Activated T-cell treated with anti-CD3 and anti-CD28 coated beads, Interleukin-2, amount 50 U/mL, for 4 hours (primary cell): ENCODE measurements at places on chromosomes 6 and 20. TPM values are rescaled to one million over a fixed set of nuclear protein-coding genes. Genes with fewer than 3 reads are reported as not detected.

The GTF2H4 gene
- total RNA-seq, result 69.6 TPM

The ABHD16B gene
- total RNA-seq, result not detected

The MEI4 gene
- total RNA-seq, result not detected

The AFG1L gene
- 4.8 TPM for total RNA-seq

The TUBB2B gene
- total RNA-seq, result 0.61 TPM

The WFDC10A gene
- total RNA-seq, result not detected

The ZSCAN16 gene
- total RNA-seq, result 4.7 TPM

The ULBP2 gene
- total RNA-seq, result 0.87 TPM

The BACH2 gene
- total RNA-seq, result 118 TPM

DNA sequence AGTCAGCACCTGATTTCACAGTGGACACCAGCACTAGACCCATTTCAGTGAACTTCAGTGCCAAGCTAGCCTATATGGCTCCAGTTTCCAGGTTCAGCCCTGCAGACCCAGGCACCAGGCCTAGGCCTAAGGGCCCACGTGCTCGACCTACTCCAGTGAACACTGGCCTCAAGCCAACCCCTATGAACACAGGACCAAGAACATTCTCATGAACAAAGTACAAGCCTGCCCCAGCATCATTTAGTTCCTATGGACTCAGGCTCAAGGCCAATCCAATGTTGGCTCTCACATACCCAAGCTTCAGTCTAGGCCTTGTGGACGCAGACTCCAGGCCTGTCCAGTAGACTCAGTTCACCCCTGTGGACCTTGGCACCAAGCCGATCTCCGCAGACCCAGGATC lies 385.5 kb downstream of the DHX35 start:
- DNase-seq, result no peak

- DNase-seq, result no peak
Measured at GRCh38 chr6:93235775-93236174, 183.6 kb downstream of the EPHA7 start.

DNA sequence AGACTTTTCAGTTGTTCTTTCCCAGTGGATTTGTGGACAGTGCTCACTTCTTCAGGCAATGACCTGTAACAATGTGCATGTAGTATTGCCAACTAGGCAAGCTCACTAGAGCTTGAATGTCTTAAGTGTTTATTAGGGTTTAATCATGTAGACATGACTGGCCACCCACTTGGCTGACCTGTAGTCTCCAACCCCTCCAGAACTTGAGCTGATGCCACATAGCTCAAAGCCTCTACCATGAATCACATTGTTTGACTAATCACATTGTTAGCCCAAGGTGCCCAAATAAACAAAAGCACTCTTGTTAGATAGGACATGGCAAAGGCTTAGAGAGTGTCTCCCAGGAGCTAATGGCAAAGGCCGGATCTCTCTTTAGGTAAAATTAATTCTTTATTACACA lies 272.7 kb downstream of the GRIK2 start:
- DNase-seq, result no peak

DNA sequence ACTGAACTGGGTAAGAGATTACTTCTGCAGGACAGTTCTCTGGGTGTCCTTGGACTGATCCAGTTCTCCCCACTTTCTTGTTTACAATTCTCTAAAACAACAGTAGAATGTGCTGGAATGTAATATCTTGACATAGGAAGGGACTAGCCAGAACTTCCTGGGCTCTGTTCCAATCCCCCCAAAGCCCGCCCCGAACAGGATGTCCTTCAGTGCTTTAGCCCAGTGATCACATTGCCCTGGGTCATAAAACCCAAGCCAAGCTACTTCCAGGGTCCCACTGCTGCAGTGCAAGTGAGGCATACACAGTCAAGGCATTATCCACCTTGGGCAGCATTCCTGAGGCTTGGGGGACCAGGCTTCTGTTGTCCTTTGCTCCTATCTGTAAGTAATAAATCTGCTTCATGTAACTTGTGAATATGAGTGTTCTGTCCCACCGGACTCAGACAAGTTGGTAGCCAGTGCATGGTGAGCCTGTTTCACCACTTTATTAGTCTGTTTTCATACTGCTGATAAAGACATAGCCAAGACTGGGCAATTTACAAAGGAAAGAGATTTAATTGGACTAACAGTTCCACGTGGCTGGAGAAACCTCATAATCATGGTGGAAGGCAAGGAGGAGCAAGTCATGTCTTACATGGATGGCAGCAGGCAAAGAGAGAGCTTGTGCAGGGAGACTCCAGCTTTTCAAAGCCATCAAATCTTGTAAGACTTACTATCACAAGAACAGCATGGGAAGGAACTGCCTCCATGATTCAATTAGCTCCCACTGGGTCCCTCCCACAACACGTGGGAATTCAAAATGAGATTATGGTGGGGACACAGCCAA lies 23.5 kb downstream of the FITM2 start:
- DNase-seq, result no peak

GRCh38 chr20:576156-576555 lies 32.6 kb upstream of the CSNK2A1 start:
- no peak for DNase-seq

GRCh38 chr20:61662968-61663331 lies 402.7 kb downstream of the TAF4 start:
- DNase-seq, result no peak

DNA sequence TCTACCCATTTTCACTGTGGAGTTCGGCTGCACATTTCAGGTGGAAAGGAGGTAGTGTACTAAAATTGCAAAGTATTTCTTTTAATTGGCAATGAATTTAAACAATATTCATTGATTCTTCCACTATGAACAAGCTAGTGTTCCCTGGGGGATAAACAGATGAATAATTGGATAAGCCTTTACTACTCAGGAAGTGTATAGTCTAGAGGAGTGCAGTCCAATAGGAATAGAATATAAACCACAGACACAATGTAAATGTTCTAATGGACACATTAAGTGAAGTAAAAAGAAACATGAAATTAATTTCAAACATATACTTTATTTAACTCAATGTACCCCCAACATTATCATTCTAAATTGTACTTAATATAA lies 28.7 kb downstream of the SGK1 start:
- DNase-seq, result no peak

DNA sequence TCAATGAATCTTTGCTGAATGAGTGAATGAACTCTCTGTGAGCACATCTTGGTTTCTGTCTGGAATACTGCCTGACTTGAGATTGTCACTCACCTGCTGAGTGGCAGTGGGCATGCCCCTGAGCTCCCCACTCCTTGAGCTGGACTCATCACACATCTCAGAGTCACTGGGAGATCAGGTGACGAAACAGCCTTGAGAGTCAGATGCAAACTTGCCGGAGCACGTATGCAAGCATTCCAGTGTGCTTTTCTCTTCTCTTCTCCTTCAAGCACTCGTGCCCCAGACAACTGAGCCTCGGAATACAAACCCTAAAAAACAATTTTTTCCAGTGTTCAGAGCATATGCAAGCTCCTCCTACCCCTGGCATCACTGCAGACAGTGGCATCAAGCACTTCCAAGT lies 9.4 kb upstream of the BMP7 start:
- DNase-seq, result no peak

DNA sequence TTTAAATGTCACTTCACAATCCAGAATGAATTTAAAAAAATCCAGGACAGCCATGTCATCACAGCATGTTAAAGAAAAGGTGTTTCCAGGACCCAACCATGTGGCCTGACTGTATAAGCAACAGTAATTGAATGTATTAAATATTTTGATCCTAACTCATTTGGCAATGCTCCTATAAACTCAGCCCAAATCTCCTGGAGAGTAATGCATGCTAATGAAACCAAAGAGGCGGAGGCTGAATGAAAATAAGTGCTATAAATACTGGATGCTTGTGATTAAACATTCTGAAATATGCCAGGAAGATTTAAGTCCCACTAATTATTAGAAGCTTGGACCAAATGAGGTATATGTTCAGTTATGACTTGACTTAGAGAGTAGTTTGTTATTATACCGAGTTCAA lies 486.8 kb downstream of the FRK start:
- no peak for DNase-seq

DNA sequence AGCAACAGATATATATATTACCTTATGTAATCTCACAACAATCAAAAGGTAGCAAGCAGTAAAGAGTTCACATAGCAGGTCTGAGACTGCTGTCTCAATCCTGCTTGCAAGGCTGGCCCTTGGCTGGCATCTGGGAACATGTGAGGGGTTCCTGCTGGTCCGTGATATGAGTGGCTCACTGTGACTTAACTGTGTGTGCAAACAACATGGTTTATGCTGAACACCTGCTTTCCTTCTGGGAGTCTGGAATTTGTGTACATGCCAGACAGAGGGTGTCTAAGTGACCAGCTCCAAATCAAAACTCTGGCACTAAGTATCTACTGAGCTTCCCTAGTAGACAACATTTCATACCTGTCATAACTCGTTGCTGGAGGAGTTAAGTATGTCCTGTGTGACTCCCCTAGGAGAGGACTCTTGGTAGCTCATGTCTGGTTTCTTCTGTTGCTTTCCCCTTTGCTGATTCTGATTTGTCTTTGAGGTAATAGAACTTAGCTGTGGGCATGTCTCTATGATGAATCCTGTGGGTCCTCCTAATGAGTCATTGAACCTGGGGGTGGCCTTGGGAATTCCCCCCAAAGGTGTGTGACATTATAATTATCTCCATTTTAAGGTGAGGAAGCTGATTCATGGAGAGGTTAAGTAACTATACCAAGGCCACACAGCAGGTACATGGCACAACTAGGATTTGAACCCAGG lies 131.6 kb upstream of the NEDD9 start:
- DNase-seq, result peak; percentile 59

- DNase-seq, result no peak
Measured at GRCh38 chr6:168098431-168098861, 19.4 kb upstream of the FRMD1 start.

DNA sequence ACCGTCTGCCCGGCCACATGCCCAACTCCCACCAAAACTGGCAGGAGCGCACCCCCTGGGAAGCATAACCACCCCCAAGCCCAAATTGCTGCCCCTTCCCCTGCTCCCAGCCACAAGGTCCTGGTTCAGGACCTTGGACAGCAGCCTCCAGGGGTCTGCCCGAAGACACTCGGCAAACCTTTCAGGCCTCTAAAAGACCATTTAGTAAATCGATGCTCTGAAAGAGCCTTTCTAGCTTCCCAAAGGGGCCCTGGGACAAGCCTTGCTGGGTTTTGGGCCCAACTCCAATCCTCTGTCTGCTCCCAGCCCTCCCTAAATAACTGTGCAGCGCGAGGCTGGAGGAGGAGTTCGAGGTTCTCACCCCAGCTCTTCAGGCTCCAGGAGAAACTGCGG lies 30.5 kb downstream of the GRM4 start:
- DNase-seq, result no peak

- DNase-seq, result no peak
Measured at GRCh38 chr6:105429676-105430075, 26.8 kb upstream of the PREP start.

DNA sequence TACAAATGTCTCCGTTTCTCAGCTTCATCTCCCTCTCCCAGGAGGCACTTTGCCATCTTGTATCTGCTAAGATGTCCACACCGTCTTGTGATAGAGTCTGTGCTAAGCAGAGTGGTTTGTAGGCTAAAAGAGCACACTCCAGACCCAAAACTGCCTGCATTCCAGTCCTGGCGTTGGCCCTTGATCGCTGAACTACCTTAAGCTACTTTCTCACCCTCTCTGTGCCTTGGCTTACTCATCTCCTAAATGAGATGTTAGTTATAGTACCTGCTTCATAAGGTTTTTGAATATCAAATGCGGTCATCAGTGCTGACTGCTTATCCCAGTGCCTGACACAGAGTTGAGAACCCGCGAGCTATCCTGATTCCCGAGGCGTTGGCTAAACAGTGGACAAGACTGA lies 14.0 kb downstream of the CASS4 start:
- no peak for DNase-seq

- DNase-seq, result no peak
Measured at GRCh38 chr6:26394289-26394688, 7.8 kb upstream of the BTN3A1 start.

DNA sequence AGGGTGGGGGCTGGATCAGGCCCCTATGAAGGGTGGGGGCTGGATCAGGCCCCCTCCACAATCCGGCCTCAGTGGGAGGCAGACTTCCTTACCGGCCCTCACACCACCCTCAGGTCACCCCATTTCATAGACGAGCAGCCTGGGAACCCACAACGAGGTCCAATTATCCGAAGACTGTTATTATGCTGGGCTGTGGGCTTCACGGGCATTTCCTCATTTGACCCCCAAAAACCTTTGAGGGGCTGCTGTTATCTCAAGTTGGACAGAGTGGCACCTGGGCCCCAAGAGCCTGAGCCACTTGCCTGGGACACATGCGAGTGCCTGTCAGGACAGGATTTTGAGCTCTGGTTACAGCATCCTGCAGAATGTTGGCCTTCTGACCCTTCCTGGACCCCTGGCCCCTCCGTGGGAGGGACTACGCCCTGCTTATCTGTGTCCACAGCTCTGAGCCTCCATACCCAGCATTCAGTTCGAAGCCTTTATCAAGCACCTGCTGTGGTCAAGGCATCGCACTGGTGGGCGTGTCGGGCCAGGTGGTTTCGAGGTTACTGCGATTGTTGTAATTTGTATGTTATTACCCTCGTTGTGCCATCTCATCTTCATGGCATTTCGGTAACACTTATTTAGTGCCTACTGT lies 34.5 kb upstream of the PCMTD2 start:
- DNase-seq, result no peak

GRCh38 chr6:50128420-50129005 lies 78.8 kb upstream of the DEFB112 start:
- DNase-seq, result no peak

DNA sequence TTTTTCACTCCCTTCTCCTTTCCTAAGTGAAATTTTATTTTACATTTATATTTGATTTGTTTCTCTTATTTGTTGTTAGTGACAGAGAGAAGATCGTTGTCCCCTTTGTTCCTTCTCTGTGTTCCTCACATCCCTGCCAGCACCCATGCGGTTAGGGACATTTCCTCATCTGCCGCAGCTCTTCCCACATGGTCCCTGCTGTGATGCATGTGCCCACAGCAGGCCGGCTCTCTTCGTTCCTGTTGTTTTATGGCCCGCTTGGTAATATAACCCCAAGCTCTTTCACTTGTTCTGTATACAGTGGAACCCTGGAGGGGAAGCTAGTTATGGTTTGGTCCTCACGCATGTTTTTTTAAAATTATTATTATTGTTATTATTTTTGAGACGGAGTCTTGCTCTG lies 23.6 kb downstream of the DTD1 start:
- no peak for DNase-seq

DNA sequence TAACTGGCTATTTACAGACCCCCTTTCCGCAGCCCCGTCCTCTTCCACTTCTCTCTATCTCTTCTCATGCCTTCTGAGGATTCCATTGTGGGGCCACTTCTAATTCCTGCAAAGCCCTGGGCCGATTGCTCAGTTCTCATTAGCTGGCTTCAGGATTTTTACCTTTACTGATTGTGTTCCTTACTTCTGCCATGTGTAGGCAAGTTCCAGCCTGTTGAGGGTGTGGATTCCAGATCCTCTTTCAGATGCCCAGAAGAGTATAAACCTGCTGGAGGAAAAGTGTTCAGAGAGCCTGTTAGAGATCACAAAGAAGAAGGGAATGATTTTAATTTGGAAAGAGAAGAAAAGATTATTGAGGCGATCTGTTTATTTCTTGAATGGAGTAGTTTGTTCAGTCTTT lies 5.4 kb downstream of the DSE start:
- no peak for DNase-seq

DNA sequence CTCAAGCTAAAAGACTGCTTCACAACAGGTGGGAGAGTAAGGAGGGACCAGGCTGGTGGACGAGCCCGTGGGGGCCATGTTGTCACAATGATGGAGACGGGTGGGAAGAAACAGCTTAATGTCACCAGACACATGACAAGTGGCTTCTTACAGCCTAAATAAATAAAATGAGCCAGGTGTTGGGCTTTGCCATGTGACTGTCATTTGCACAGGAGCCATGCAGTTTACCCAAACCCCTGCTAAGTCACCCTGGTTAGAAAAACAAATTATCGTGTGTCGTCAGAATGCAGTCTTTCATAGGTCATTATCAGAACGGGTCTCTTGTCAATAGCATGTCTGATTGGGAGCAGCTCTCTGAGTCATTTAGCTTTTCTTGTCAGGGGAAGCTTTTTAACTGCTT lies 18.5 kb downstream of the BTBD3 start:
- no peak for DNase-seq
